ENCODE measurements at places on chromosomes 4 and X. TPM values are rescaled to one million over a fixed set of nuclear protein-coding genes. Genes with fewer than 3 reads are reported as not detected.

The TLR3 gene
- 0.63 TPM for total RNA-seq

The SRPX gene
- 0.10 TPM for total RNA-seq

The CENPVL2 gene
- total RNA-seq, result not detected

The FRMD7 gene
- 0.10 TPM for total RNA-seq
